GM18507 (cell line): ENCODE measurements at places on chromosomes 7 and 10.

DNA sequence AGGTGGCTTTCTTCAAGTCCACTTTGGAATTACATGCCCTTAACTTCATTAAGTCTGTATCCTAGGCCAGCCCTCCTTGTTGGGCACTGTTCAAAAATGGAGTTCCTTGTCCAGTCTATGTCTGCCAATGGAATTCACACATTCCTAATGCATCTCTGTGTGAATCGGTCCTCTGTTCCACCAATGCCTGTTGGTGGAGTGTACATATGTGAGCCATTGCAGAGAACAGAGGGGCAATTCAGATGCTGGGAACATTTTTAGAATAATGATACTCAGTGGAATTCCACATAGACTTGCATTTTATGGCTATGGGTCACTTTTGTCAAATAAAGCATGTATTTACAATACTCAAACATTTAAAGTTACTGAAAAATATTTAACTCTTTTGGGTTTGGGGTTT is 108.3 kb downstream of the COL28A1 start:
- no peak for DNase-seq

DNA sequence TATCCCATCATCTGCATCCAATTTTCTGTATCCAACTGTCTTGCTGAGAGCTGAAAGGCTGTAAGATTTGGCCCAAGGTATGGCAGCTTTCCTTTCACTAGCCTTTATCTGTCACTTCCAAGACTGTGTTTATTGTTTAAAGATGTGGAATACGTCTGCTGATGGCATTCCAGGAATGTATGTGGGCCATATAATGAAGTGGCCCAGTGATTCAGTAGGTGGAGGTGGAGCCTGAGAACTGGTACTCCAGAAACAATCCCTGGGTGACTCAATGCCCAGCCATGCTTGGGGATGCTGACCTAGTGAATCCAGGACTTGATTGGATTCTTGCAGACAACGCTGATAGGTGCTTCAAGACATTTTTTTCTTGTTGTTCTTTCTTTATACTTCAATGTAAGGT is 13.5 kb downstream of the NEUROD6 start:
- DNase-seq: no peak

GRCh38 chr10:30562787-30563186 is 66.8 kb downstream of the LYZL2 start:
- no peak for DNase-seq

- DNase-seq: no peak
Observed at GRCh38 chr7:102193806-102194205, 92.9 kb upstream of the SH2B2 start.

DNA sequence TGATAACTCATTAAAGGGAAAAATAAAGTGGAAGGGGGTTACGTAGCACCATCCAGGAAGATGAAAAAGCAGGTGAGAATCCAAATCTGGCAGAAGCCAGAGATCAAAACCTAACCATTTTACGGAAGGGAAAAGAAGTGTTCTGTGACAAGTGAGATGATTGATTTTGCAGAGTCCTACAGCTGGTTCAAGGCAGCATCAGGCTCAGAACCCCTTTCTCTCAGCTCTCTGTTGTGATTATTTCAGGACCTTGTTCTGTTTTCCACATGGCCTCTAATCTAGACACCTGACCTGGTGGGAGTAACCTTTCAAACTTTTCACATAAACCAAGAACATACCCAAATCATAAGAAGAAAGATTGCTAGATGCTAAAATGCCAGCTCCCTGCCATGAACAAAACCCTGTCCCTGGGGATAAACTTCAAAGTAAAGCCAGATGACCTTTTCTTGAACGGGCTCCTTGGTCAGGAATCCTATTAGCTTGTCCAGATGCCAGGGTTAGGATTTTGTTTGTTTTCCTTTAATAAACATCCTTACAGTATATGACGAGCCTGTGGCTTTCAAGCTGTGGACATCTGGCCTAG is 5.9 kb downstream of the DUSP5 start:
- no peak for DNase-seq

GRCh38 chr10:127243490-127244272 is 47.3 kb upstream of the INSYN2A start:
- no peak for DNase-seq

- DNase-seq: no peak
Observed at GRCh38 chr7:136657482-136657921, 210.9 kb upstream of the CHRM2 start.

DNA sequence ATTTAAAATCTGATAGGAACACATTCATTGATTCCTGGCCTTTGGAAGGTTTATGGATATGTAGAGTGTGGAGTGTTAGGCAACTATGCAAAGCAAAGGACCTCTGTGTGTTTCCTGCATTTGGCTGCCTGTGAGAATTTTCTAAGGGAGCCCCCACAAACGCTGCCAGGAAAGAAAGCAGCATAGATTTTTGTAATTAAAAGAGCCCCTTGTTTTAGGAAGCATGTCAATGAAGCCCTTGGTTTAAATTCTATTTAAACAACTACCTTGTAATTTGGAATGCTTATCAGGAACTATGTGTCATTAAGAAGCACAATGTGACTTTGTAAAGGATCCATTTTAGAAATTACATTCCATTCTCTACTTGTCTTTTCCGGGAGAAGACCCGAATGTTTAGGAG is 742.5 kb downstream of the NXPH1 start:
- DNase-seq: no peak

DNA sequence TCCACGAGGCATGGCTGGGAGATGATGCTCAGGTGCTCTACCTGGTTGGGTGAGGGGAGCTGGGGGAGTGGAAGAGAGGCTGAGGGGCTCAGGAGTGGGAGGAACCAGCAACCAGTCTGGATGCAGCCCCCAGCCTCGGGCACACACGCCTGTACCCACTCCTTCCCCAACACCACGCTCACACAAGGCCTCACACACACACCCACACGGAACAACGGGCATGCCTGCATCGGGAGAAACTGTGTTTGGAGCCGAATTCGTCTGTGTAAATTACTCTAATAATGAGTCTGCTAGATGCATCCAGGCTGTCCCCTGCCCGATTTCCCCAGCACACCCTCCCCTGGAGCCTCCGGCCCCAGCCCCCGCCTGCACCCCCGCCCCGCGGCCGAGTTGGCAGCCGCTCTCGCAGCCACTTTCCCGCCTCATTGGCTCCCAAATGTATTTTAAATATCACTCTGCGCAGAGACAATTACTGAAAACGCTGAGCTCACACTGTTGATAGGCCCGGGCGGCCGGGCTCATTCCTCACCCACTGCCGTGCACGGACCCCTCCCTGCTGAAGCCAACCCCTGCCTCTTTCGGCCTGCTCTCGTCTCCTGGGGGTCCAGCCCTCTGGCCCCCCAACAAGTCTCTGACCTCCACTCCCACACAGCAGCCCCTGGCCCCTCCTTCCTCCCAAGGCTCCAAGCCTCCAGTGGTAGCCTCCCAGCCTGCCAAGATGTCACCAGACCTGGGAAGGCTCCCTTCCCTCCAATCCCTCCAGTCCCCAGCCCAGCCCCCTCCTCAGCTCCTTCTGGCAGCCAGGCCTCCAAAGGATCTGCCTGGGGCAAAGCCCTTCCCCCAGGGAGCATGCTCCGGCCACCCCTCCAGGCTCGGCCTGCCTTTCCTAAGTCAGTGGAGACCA is 11.1 kb downstream of the H2BK1 start:
- no peak for DNase-seq

DNA sequence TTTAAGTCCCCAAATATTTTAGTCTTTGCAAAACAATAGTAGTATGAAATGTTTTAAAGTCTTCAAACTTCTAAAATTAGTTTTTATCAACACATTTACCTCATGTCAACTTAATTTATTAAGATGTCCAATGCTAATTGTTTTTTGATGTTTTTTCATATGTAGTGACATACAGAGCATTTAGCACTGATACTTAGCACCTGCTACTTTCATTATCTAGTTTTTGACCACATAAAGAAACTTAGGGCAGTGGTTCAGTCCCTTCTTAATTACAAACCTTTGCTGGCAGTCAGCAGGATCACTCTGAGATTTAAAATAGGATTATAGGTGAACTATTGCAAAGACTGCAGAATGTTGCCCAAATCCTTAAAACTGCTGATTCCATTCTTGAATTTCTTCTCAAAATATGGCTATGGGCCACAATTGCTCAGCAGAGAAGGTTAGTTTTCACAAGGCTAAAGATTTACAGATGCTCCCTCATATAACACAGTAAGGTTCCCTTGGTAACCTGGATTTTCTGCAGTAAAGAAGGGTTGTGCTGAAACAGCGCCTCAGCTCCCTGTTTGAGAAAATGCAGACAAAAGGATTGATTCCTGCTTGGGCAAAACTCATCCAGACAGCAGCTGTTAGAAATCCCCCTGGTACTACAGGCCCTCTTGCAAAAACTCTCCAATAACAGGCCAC is 3.4 kb downstream of the GPR85 start:
- no peak for DNase-seq

GRCh38 chr10:84765086-84765485 is 436.7 kb downstream of the CCSER2 start:
- DNase-seq: no peak

DNA sequence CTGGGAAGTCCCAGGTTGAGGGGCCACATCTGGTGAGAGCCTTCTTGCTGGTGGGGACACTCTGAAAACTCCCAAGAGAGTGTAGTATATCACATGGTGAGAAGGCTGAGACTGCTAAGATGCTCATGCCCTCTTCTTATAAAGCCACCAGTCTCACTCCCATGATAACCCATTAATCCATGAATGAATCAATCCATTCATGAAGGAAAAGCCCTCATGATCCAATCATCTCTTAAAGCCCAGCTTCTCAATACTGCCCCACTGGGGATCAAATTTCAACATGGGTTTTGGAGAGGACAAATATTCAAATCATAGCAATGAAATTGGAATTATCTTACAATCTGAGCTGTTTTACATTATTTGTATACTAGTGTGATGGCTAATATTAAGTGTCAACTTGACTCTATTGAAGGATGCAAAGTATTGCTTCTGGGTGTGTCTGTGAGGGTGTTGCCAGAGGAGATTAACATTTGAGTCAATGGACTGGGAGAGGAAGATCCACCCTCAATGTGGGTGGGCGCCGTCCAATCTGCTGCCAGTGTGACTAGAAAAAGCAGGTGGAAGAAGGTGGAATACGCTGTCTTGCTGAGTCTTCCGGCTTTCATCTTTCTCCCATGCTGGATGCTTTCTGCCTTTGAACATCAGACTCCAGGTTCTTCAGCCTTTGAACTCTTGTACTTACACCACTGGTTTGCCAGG is 14.3 kb upstream of the UBE2D1 start:
- no peak for DNase-seq

- DNase-seq: no peak
Observed at GRCh38 chr10:93030409-93030808, 30.2 kb upstream of the CYP26C1 start.

DNA sequence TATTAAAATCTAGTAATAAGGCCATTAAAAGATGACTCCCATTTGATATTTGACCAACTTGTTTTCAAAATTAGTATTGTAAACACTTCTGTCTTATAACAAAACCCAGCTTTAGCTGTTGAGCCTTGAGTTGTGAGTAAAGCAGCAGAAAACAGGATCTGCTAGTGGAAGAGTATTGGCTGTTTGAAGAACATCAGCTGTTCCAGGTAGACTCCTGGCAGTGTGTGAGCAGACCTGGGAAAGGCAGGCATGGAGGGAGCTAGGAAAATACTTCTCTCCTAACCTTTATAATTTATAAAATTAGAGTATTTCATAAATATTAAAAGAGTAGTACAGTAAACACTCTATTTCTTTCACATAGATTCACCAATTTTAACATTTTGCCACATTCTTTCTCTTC is 29.0 kb downstream of the KAT6B start:
- no peak for DNase-seq

GRCh38 chr7:154696556-154696955 is 306.4 kb downstream of the PAXIP1 start:
- no peak for DNase-seq

GRCh38 chr10:22891797-22892196 is 36.1 kb upstream of the ARMC3 start:
- DNase-seq: no peak

DNA sequence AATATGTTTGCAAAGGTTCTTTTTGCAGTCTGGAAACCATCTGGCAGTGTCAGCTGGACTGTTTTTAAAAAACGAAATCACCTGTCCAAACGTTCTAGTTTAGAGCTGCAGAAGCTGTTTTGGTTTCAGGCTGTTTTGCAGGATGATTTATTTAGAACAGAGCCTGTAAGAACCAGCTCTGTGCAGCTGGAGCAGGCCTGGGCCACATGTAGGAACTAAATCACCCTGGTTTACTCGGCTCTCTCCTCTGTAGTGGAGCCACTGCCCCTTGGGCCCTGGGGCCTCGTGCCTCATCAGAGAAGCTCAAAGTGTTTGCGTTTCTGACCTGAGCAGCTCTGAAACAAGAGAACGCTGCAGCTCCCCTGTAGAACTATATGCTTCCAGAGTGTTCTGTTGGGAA is 142.5 kb downstream of the ACTR3B start:
- no peak for DNase-seq

DNA sequence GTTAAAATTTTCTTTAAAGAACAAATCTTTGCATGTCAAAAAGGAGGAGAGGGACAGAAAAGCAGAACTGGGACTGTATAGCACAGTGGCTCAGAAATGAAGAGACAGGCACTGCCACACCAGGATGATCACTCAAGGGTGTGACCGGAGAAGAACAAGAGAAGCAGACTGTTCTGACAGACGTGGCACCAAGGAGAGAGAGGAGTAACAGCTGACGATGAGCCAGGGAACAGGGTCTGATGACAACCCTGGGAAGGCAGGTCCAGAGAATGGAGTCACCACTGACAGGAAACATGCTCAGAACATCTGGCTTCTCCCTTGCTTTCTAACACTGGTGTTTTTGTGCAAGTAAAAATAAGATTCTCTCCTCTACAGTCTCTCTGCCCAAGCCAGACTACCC is 14.6 kb upstream of the VAX1 start:
- no peak for DNase-seq

- DNase-seq: no peak
Observed at GRCh38 chr7:140484479-140484878, 5.2 kb upstream of the MKRN1 start.

DNA sequence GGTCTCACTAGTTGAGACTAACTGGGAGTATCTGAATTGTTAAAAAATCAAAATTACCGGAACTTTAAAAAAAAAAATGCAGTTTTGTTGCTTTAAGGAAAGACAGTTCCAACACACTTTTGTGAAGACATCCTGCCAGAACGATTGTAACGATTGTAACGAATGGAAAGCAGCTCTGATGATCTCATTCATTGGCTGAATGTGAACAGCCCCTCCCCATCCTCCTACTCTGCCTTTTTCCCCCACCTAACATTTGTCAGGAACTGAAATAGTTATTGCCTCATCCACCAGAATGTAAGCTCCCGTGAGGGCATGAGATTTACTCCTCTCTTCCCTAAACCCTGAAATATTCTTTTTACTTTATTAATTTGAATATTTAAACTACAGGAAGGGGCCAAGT is 23.1 kb upstream of the ZC3HAV1L start:
- DNase-seq: no peak
